Breast epithelium (tissue), 4 donors: ENCODE measurements at places on chromosomes 3 and 15. TPM values are rescaled to one million over a fixed set of nuclear protein-coding genes. Genes with fewer than 3 reads are reported as not detected.
A peak's percentile ranks its signal among the peaks of the same experiment; 100 is the strongest.

The ZIC1 gene
- total RNA-seq: 6.1 TPM

The HRH1 gene
- total RNA-seq: 4.2 TPM

The DNAJC13 gene
- 56.5 TPM for total RNA-seq

The TMEM207 gene
- total RNA-seq: not detected

The GP5 gene
- not detected for total RNA-seq

The THUMPD3 gene
- 36.4 TPM for total RNA-seq

GRCh38 chr3:97200387-97200786, 386.0 kb downstream of the EPHA6 start:
- no peak overlapping the region for H3K27ac ChIP-seq
- no peak for DNase-seq
- peaks cover 3% of the 10 kb centered on the region for H3K4me1 ChIP-seq
- H3K27me3 ChIP-seq: no peaks in the 10 kb centered on the region

DNA sequence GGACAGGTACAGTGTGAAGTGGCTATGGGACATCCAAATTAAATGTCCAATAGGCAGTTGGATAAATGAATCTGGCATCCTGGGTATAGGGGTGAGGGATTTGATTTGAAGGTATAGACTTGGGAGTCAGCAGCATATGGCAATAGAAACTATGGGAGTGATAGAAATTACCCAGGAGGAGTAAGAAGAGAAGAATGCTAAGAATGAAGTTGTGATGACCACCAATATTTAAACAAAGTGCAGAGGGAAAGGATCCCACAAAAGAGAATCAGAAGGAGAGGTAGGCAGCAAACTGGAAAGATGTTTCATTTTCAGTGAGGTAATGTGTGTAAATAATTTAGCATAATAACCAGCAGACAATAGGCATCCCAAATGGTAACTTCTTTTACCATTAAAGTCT, 13.8 kb upstream of the MSL2 start:
- no peaks in the 10 kb centered on the region for H3K4me1 ChIP-seq
- H3K4me3 ChIP-seq: no peak overlapping the region
- no peaks in the 10 kb centered on the region for H3K27me3 ChIP-seq
- no peak overlapping the region for H3K27ac ChIP-seq
- H3K36me3 ChIP-seq: no peaks in the 10 kb centered on the region
- DNase-seq: no peak

GRCh38 chr3:157059661-157060060, 100.3 kb downstream of the CCNL1 start:
- H3K36me3 ChIP-seq: no peaks in the 10 kb centered on the region
- no peak overlapping the region for H3K27ac ChIP-seq
- H3K4me3 ChIP-seq: no peak overlapping the region

GRCh38 chr15:28273873-28274610, 47.9 kb downstream of the HERC2 start:
- H3K4me3 ChIP-seq: no peak overlapping the region
- no peak overlapping the region for H3K27ac ChIP-seq
- no peak for DNase-seq
- H3K36me3 ChIP-seq: no peaks in the 10 kb centered on the region
- H3K4me1 ChIP-seq: no peaks in the 10 kb centered on the region

DNA sequence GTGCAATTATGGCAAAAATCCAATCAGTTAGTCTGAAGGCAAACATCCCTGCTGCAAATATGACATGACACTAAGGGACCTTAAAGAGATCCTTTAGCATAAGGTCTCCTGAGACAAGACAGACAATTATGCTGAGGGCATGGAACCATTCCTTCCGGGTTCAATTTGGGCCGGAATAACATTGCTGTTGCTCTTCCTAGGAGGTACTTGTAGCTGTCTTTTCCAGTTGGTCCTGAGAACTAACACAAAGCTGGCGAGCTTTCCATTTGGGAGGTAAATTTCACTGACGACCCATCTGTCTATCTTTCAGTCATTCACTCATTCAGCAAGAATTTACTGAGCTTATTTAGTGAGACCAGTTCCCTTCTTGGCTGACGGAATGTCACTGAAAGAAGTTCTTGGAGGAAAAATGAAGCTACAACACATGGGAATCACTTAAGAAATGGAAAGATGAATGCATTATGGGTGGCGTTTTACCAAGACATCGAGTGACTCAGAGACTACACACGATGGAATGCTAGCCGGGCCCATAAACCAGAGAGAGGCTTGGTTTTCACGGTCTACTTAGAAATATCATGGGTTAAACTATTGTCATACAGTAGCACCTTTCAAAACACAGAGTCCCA, 215.5 kb downstream of the PDZRN3 start:
- H3K36me3 ChIP-seq: no peaks in the 10 kb centered on the region
- H3K4me1 ChIP-seq: no peaks in the 10 kb centered on the region
- no peaks in the 10 kb centered on the region for H3K27me3 ChIP-seq
- DNase-seq: no peak
- H3K4me3 ChIP-seq: no peak overlapping the region

GRCh38 chr15:40338041-40338657, 2.6 kb downstream of the CCDC9B start:
- H3K4me3 ChIP-seq: peak overlapping the region; percentile 26
- H3K27me3 ChIP-seq: no peaks in the 10 kb centered on the region
- peak overlapping the region; percentile 96 for H3K27ac ChIP-seq
- DNase-seq: no peak
- H3K36me3 ChIP-seq: no peaks in the 10 kb centered on the region
